Stimulated activated CD8-positive, alpha-beta memory T cell treated with anti-CD3 and anti-CD28 coated beads, Interleukin-15, amount 100 ng/mL, for 4 hours (primary cell): ENCODE measurements at places on chromosomes 5 and 9.

DNA sequence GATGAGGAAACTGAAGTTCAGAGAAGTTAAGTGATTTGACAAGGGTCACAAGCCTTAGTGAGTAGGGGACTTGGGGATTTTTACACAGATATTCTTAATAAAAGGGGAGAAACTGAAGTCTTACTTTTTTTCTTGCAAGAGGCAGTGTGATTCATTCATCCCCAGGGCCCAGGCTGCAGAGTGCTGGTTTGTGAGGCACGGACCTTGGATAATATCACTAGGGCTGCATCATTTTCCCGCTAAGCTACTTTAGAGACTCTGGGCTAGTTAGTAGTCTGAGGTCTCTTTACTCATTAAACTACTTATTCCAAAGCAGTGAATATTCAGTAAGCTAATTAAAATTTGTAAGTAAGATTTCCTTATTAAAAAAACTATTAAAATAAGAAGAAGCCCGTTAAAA is 195.0 kb downstream of the PBX3 start:
- DNase-seq = no peak

- no peak for DNase-seq
Observed at GRCh38 chr9:105735366-105735765, 41.0 kb downstream of the TMEM38B start.

DNA sequence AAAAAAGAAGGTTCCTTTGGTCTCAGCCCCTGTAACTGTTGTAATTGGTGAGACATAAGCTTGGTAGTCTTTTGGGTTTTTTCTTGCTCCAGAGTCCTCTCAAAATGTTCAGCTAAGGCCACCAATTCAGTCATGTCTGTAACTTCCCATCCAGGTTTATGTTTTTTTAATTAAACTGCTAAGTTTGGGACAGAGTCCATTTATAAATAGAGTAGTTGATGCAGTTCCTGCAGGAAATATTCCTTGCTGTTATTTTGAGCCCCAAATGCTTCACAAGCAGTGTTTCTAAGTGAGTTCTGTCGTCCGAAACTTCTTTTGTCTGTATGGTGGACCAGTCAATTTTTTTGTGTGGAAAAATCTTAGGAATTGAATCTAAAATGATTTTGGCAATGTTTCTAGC is 155.0 kb downstream of the AOPEP start:
- DNase-seq = no peak

DNA sequence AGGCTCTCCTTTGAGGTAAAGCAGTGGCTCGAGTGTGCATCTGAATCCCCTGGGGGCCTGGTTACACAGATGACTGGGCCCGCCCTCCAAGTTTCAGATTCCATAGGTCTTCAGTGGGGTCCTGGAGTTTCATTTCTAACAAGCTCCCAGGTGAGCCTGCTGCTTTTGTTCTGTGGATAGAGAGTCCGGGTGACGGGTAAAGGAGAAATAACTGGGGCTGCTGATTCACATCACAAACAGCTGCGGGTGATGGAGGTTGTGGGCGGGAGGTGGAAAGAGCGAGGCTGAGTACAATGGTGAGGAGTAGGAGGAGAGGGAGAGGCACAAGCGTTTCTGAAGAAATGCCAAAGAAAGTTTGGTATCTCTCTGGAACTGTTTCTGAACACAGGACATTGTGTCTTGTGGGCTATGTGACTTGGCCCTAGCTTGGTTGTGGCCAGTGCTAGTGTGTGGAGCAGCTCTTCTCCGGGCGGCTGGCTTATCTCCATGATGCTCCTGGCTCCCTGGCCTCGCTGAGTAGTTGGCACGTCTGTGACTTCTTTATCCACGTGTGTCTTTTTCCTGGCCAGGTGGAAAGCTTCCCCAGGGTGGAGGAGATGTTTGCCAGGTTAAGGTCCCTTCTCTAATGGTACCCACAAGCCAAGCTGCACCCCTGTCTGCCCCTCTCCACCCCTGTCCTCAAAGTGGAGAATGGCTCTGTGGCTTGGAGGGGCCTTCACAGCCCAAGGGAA is 61.7 kb downstream of the HSPA4 start:
- DNase-seq = peak; percentile 9

- DNase-seq = no peak
Observed at GRCh38 chr9:116152390-116152789, 1.2 kb upstream of the PAPPA start.

GRCh38 chr9:17719053-17719452 is 140.2 kb downstream of the SH3GL2 start:
- no peak for DNase-seq

DNA sequence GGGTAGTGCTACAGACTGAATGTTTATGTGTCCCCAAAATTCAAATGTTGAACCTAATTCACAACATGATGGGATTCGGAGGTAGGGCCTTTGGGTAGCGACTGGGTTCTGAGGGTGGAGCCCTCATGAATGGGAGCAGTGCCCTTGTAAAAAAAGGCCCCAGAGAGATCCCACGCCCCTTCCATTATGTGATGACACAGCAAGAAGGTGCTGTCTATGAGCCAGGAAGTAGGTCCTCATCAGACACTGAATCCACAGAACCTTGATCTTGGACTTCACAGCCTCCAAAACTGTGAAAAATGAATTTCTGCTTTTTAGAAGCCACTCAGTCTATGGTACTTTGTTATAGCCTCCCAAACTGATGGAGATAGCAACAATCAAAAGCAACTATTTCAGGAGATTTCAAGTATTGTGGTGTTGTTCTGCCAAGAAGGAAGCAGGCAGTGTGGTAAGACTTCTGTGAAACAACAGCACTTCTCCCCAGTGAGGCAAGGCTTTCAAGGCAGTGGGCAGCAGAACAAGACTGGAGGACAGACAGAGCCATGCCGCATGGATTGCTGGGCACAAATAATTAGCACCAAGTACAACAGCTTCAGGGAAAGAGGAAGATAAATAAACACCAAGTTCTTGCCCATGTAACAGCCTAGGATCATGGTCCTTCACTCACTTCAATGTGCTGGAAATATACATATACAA is 76.1 kb downstream of the OR2K2 start:
- no peak for DNase-seq

DNA sequence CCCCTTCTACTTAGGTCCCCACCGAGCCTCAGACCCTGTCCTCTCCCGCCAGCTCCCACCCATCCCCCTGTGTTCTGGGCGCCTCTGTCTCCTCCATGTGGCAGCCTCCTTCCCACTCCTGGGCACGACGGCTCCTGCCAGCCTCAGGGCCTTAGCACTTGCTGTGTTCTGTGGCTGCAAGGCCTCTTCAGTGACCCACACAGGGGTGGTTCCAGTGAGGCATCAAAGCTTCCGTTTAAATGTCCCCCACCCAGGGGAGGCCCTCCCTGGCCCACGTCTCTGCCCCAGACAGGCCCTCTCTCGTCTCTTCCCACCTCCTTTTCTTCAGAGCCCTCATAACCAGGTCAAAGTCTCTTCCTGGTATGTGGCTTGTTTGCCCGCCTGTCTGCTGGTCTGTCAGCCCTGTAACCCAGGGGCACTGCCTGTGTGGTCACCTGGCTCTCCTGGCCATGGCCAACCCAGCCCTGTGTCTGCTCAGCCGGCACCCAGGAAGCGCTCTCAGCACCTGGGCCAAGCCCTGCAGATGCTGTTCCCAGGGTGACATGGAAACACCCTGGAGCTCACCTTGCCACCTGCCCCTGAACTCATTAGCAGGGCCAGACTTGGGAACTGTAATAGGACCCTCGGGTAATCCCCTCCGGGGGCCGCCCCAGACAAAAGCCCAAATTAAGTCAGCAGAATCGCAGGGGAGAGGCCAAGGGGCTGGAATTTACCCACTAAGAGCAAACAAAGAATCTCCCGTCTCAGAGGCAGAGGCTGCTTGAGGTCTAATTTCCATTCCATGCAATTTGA is 33.7 kb downstream of the LHX3 start:
- no peak for DNase-seq

DNA sequence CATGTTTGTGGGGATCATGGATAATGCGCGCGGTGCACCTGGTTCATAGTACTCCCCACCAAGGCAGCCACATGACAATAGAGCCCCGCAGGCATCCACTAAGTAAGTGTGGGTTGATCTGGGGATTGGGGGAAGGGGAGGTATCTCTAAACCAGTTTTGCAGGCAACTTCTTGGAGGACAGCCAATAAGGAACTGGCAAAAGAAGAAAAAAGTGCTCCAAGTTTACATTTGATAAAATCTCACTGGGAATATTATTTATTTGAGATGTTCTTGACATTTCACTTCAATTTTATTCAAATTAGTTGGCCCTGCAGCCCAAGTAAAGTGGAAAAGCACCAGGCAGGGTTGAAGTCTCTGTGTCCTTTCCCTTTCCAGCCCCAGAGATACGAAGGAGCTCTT is 8.5 kb downstream of the FBP1 start:
- DNase-seq = no peak

- no peak for DNase-seq
Observed at GRCh38 chr5:71872311-71872864, 153.3 kb downstream of the CARTPT start.

DNA sequence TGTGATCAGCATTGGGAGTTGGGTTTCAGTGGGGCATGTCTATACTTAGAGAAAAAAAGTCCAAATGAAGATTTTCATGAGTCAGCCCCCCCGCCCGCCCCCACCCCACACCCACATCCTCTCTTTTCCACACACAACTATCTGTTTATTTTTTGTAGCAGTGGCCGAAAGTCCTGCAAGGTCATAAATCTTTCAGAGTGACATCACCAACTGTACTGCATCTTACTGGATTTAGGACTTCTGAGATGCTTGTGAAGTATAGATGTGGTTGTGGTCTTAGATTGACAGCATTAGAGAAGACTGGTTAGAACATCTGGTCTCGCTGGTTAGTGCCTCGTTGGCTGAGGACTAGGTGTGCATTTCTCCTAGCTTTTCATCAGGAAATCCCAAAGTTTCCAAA is 7.3 kb upstream of the ROPN1L start:
- no peak for DNase-seq

- DNase-seq = no peak
Observed at GRCh38 chr5:61746831-61747575, 414.9 kb downstream of the ZSWIM6 start.
